B cell (primary cell): ENCODE measurements at places on chromosomes 3 and 15.

DNA sequence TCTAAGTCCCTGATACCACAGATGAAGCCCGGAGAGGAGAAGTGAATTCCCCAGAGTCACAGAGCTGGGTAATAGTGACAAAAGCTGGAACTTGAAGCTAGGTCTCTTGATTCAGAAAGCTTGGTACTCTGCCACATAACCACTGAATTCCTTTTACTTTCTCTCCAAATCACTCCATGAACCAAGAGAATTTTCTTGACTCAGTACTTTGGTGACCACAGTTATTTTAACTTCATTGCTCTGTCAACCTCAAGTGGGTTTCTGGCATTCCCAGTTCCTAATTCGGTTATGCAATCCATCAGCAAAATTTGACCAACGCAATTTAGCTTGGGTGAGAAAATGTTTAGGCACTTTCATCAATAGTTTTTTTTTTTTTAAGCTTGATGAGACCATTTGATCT is 61.0 kb upstream of the PPARG start:
- no peak overlapping the region for H3K4me3 ChIP-seq
- no peak overlapping the region for H3K27ac ChIP-seq
- no peaks in the 10 kb centered on the region for H3K36me3 ChIP-seq
- H3K4me1 ChIP-seq, result no peaks in the 10 kb centered on the region
- H3K27me3 ChIP-seq, result no peaks in the 10 kb centered on the region
- DNase-seq, result no peak

DNA sequence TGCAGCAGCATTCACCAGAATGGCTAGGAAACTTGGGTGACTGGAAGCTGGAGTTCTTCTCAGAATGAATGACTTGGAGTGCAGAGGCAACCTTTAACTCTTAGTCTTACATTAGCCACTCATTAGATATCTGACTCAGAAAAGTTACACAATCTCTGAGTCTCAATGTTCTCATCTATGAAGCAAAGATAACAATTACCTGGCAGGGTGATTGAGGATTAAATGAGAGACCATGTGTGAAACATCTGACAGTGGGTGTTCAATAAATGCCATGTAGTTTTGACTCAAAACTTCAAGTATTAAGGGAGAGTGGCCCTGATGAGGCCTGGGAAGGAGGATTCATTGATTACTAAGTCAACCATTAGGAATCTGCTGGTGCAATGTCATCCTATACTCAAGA is 48.3 kb downstream of the MRPL3 start:
- no peak overlapping the region for H3K4me3 ChIP-seq
- no peaks in the 10 kb centered on the region for H3K27me3 ChIP-seq
- no peak for DNase-seq
- no peak overlapping the region for H3K27ac ChIP-seq

GRCh38 chr3:128397484-128397883 is 69.2 kb downstream of the DNAJB8 start:
- no peak overlapping the region for H3K27ac ChIP-seq
- DNase-seq, result no peak
- H3K27me3 ChIP-seq, result no peaks in the 10 kb centered on the region
- H3K4me1 ChIP-seq, result no peaks in the 10 kb centered on the region

DNA sequence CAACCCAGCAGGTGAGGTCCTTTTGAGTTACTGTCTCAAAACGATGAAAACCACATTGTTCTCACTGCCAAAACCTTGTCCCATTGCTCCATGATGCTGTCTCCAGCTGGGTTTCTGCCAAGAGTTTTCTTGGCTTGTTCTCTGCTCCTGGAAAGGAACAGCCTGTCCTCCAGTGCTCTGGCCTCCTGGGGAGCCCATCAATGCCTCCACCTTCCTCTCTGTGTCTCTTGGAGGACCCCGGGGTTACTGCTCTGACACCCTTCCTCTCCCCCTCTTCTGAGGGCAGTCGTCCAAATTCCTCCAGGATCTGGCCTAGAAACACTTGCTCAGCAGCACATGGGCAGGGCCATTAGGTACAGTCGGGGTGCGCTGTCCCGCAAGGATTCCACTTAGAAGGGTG is 63.9 kb upstream of the RGMA start:
- no peak for DNase-seq
- H3K4me1 ChIP-seq, result no peaks in the 10 kb centered on the region
- H3K4me3 ChIP-seq, result no peak overlapping the region
- no peaks in the 10 kb centered on the region for H3K27me3 ChIP-seq
- H3K27ac ChIP-seq, result no peak overlapping the region

DNA sequence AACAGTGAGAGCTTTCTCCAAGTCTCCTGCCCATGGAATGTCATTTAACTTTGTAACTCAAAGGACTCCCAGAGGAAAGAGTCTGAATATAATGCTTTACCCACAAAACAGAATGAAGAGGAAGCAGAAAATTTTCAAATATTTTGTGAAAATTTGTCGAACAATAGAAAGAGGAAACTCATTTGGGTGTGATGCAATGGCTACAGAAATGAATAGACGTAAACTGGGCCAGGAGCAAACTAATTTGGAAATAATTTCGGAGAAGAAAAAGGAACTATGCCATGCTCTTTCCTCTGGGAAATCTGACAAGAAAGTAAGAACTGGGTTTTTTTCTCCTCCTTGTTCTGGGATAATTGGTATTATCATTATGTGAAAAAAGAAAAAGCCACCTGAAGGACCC is 11.2 kb upstream of the SUMF1 start:
- no peaks in the 10 kb centered on the region for H3K36me3 ChIP-seq
- H3K27ac ChIP-seq, result no peak overlapping the region
- peaks cover 13% of the 10 kb centered on the region for H3K4me1 ChIP-seq
- no peak overlapping the region for H3K4me3 ChIP-seq
- H3K27me3 ChIP-seq, result no peaks in the 10 kb centered on the region

GRCh38 chr3:58840949-58841348 is 174.4 kb upstream of the FAM3D start:
- H3K27me3 ChIP-seq, result no peaks in the 10 kb centered on the region
- no peak overlapping the region for H3K27ac ChIP-seq
- no peaks in the 10 kb centered on the region for H3K4me1 ChIP-seq
- no peak for DNase-seq
- H3K36me3 ChIP-seq, result no peaks in the 10 kb centered on the region
- H3K4me3 ChIP-seq, result no peak overlapping the region
